ENCODE measurements at places on chromosomes 13 and 19.

- no peak for DNase-seq
Measured at GRCh38 chr19:41392775-41393174, 4.4 kb downstream of the EXOSC5 start.

- no peak for DNase-seq
Measured at GRCh38 chr19:16544473-16545231, 2.4 kb upstream of the CHERP start.

DNA sequence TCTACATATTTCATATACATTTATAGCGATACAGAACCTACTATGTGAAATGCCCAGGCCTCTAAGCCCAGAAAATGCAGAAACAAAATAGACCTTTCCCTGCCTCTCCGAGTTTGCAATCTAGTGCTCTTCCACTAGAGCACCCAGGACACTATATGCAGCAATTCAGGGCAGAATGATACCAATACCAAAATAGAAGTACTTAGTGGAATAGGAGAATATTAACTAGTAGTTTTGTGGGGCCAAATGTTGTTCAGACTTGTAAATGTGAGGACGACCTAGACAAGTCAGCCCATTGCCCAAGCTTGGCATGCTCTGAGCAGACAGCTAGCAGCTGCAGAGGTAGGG lies 35.8 kb upstream of the FLT1 start:
- DNase-seq, result no peak

DNA sequence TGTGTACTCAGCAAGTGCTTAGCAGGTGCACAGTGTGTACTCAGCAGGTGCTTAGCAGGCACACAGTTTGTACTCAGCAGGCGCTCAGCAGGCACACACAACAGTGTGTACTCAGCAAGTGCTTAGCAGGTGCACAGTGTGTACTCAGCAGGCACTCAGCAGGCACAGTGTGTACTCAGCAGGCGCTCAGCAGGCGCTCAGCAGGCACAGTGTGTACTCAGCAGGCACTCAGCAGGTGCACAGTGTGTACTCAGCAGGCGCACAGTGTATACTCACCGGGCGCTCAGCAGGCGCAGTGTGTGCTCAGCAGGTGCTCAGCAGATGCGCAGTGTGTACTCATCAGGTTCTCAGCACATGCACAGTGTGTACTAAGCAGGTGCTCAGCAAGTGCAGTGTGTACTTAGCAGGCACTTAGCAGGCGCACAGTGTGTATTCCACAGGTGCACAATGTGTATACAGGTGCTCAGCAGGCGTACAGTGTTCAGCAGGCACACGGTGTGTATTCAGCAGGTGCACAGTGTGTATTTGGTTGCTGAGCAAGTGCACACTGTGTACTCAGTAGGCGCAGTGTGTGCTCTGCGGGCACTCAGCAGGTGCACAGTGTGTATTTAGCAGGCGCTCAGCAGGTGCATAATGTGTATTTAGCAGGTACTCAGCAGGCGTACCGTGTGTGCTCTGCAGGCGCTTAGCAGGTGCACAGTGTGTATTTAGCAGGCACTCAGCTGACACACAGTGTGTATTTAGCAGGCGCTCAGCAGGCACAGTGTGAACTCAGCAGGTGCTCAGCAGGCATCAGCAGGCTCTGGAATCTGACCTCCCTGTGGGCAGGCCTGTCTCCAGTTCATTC lies 15.1 kb downstream of the CRTC1 start:
- DNase-seq, result no peak

DNA sequence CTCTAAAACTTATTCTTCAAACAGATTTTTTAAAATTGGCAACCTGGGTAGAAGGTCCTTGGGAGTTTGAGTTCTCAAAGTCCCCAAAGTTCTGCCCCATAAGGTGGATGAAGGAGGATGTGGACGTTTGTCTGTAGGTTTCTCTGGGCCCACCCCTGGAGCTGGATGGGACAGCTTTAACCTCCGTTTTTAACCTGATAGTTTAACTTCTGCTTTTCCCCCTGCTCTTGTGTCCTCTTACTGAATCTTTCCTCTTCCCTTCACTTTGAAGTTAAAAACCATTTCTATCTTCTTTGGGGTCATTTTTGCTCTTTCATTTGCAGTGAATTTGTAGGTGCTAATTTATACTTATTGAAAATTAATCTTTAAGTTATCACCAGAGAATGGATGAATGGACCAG lies 79.1 kb downstream of the ESD start:
- no peak for DNase-seq
